ENCODE measurements at places on chromosomes 5 and 9.
A peak's percentile ranks its signal among the peaks of the same experiment; 100 is the strongest.

GRCh38 chr5:140966293-140967225 is at the start of gene PCDHAC2:
Gene PCDHAC2, plus strand, starts transcription at chr5:140966476. Its CDS starts 291 bp downstream, at chr5:140966767.
- no peak for DNase-seq

DNA sequence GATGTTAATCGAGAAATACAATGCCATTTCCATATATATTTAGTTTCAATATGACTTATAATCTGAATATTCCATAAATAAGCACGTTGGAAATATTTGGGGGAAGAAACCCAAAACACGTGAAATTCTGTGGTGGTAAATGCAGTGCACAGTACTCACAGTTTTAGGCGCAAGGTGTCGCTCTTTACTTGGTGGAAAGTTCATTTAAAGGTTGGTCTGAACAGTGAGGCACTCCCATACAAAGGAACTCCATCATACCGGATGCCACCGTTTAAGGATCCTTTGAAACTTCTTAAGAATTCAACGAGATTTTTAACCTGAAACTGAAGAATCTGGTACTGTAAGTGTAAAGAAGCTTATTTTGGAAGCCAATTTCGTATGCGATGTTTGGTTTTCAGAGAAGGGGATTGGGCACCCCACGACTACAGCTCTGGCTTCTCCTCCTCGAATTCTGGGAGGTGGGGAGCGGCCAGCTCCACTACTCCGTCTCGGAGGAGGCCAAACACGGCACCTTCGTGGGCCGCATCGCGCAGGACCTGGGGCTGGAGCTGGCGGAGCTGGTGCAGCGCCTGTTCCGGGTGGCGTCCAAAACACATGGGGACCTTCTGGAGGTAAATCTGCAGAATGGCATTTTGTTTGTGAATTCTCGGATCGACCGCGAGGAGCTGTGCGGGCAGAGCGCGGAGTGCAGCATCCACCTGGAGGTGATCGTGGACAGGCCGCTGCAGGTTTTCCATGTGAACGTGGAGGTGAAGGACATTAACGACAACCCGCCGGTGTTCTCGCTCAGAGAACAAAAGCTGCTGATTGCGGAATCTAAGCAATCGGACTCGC is at the start of gene PCDHA11:
Gene PCDHA11, plus strand, starts transcription at position 237 of the 834 bp plus-strand sequence. Its CDS starts 147 bp downstream, at position 384.
- no peak for DNase-seq

- DNase-seq = no peak
Measured at GRCh38 chr5:39264528-39264927, 45.2 kb upstream of the FYB1 start.

GRCh38 chr5:38547257-38547656 is 9.2 kb downstream of the LIFR start:
- no peak for DNase-seq

- DNase-seq = peak; percentile 63
Measured at GRCh38 chr9:92325991-92326500, 293 bp downstream of the CENPP start.

- no peak for DNase-seq
Measured at GRCh38 chr5:176742246-176743105, 67.9 kb upstream of the UNC5A start.

DNA sequence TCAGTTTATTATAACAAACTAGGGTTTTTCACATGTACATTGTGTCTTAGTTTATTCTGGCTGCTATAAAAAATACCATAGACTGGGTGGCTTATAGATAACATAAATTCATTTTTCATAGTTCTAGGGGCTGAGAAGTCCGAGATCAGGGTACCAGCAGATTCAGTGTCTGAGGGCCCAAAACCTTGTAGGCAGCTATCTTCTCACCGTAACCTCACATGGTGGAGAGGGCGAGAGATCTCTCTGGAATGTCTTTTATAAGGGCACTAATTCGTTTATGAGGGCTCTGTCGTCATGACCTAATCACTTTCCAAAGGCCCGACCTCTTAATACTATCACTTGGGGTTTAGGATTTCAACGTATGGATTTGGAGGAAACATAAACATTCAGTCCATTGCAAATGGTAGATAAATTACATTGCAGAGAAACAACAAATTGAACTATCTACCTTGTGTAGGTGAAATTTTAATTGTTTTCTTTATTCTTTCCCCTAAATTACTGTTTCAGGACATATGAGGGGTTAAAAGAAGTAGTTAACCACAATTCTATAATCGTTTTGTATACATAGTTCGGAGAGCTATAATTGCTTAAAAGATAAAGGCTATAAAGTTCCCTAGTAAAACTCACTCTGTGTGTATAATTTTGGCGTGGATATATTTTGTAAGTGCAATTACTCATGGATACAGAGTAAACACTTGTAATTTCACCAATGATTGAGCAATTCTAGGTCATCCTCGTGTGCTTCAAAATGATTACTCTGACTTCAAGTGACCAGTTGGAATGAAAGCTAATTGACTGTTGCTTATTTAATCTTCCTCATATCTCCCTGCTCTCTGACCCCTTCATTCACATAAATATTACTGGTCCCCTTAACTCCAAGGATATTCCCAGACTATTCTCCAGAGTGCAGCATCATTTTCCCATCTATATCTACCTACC is 247.5 kb upstream of the TMEM161B start:
- DNase-seq = no peak

GRCh38 chr5:115180165-115180709 is 10.5 kb upstream of the TRIM36 start:
- DNase-seq = peak; percentile 17
